ENCODE measurements at places on chromosomes 2 and 18.
A peak's percentile ranks its signal among the peaks of the same experiment; 100 is the strongest.

DNA sequence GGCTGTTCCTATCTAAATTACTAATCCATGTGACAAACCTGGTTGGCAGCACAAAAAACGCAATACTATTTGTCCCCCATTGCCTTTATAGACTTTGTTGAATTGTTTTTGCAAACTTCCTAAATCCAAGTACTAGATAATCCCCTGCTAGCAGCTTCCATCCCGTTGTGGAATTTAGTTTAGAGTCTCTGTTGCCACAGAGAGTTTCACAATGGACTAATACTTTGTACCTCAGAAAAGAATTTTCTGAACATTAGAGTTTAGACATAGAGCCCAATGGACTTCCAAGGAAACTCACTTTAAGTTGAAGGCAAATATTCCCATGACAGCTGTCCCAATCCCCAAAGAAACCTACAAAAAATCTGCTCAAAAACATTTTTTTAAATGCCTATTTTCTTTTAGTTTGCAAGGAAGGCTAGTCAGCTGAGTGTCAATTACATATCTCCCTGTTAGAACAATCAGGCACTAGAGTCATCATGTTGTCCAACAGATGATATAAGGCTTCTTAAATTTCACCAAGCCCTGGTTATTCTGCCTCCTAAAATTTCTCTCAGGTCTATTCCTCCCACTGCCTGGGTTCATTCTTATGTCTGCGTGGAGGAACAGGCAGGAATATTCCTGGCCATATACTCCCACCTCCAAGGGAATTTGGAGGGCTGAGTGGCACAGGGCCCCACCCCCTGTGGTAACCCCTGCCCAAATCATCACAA is 27.2 kb downstream of the RNF152 start:
- DNase-seq: no peak

GRCh38 chr18:62524440-62525200 is 1.8 kb downstream of the ZCCHC2 start:
- DNase-seq: no peak

DNA sequence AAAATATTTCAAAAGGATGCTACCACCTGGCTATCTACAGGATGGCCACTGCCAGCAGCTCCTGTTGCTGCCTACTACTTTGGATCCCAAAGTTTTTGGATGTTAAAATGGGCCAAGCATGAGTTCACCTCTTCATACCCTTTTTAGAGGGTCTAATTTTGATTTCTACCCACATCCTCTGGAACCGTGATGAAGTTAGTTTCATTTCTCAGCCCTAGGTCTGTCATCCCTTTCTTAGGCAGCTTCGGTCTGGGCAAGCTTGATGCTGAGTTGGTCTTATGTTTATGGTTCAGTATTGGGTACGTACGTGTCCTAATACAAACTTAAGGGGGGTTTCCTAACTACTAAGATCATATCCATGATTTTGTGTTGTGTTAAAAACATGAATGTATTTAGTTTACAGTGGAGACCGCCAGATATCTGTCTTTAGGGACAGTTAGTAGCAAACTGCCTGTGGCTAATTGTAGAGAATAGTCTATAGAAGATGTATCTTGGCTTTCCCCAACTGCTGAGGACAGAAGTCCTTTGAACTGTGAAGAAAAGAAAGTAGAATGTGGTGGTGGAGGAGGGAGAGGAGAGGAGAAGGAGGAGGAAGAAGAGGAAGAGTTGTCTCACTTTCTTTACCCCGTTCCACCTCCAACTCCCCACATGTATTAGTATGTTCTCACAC is 184.9 kb downstream of the UBE2E3 start:
- no peak for DNase-seq

DNA sequence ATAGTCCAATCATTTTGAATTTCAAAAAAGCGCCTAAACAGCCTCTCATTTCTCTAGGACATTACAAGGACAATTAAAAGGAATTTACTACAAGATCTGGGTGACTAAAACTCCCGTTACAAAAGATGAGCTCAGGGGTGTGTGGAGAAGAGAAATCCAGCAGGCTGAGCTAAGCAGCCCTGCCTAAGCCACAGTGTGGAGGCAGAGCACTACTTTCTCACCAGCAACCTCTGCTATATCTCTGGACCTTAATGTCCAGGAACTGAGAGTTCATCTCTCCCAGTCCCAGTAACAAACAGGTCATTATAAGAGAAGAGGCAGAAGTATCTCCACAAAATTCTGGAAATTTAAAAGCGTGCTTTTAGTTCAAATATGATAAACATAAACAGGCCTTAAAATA is 18.9 kb upstream of the ANKRD62 start:
- DNase-seq: no peak

GRCh38 chr2:9017411-9017810 is 13.9 kb upstream of the MBOAT2 start:
- no peak for DNase-seq

- no peak for DNase-seq
Observed at GRCh38 chr18:23342506-23342905, 110.6 kb upstream of the RIOK3 start.

DNA sequence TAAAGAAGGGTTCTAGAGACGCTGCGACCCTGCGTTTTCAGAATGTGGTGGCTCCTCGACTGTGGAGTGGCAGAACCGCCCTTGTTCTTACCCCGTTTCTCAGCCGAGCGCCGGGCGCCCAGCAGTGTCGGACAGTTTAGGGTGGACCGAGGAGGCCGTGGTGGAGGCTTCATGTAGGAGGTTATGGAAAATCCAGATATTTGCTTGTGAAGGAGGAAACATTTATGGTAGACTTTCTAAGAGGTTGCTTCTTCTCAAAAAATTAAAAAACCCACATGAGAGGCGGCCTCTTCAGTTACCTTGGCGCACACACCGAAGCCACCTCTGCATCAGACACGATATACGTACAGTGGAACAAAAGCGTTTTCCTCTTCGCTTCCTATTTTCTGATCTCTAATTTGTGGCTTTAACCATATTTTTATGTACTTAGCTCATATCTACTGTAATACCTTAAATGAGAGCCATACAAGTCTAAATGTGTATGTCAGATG is 120.8 kb downstream of the NFATC1 start:
- DNase-seq: no peak

GRCh38 chr2:235612181-235612950 is 118.5 kb downstream of the AGAP1 start:
- no peak for DNase-seq

DNA sequence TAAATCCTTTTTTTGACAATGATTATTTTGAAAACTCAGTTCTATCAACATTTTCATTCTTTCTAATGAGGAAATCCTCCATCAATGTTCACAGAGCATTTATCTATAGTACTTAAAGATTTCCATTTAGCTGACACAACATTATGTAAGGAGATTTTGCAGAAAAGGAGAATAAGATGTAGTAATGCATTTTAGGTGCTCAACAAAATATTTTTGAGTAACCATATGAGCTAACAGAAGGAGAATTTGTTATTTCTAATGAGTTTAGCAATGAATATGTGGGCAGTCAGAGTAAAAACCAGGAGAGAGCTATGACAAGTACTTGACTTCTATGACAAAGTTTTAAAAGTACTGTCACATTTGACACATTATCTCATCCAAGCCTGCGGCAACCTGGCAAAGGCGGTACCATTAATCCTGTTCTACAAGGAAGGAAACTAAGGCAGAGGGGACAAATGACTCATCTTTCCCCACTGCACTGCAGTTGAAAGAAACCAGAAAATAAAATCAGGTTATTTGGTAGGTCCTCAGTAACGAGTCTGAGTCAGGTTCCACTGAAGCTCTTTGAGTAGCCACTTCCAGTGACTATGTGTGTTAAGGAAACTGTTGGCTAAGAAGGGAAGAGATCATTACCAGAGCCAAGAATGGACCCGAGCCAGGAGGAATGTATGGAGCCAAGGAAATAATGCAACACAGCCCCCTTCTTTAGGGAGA is 134.1 kb upstream of the ITGB6 start:
- DNase-seq: no peak

- DNase-seq: no peak
Observed at GRCh38 chr2:210919128-210919527, 362.7 kb downstream of the CPS1 start.

DNA sequence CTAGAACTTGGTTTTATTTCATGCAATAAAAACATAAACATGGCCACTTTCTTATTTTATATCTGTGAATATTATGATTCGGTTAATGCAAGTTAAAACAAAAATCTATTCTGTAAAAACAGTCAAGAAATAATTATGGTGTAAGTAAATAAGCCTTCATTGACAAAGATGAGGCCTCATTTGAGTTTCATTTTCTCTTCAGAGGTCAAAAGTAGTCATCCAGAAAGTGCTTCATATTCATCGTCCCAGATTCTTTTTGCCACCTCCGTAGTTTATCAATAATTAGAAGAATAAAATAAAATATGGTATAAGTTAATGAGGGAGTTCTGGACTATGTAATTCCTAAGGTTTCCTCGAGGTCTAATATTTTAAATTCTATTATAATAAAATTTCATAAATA is 19.4 kb upstream of the HNRNPA3 start:
- no peak for DNase-seq

- no peak for DNase-seq
Observed at GRCh38 chr2:58665154-58665553, 424.0 kb upstream of the FANCL start.

GRCh38 chr2:25489631-25490030 is 147.9 kb upstream of the DNMT3A start:
- DNase-seq: no peak

GRCh38 chr18:51824746-51825145 is 515.3 kb upstream of the DCC start:
- DNase-seq: no peak

DNA sequence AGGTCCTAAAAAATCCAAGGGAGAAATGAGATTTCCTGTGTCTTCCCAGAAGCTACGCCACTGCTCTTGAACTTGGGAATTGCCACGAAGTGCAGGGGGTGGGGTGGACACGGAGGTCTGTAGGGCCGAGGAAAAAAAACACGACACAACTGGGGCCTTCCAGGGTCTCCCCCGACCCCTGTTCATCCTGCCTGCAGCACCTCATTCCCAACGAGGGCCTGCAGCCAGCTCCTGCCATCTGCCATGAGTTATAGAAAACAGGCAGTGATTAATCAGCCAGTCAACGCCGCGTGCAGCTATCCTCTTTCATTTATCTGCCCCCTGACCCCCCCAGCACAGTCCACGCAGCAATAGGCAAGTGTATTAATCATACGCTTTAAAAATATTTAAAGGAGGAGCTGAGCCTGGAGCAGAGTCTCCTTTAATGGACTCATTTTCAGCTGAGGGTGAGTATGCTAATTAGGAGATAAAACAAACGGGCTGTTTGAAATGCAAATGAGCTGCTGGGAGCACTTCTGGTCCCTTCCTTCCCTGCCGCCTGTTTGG is 209.9 kb downstream of the TFCP2L1 start:
- peak; percentile 50 for DNase-seq

Measured in LNCaP clone FGC (cell line).